ENCODE measurements at places on chromosomes 13 and 19.

DNA sequence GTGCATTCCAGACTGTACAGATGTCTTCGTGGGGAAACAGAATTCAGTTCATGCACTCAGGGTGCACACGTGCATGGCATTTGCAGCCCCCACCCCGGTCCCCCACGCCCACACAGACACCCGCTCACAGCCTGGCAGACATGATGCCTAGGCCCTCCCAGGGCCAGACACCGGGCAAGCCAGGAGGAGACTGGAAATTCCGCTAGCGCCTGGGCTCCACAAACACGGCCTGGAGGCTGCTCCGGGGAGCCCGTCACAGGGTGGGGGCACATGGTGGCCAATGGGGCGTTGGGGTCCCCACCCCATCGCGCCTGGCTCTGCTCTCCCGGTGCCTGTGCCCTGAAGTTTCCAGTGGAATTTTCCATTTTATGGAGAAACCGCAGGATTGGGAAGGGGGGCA lies 3.6 kb downstream of the CILP2 start:
- H3K27me3 ChIP-seq = peaks cover 100% of the 10 kb centered on the region
- no peaks in the 10 kb centered on the region for H3K36me3 ChIP-seq
- H3K4me1 ChIP-seq = peaks cover 34% of the 10 kb centered on the region
- DNase-seq = no peak

DNA sequence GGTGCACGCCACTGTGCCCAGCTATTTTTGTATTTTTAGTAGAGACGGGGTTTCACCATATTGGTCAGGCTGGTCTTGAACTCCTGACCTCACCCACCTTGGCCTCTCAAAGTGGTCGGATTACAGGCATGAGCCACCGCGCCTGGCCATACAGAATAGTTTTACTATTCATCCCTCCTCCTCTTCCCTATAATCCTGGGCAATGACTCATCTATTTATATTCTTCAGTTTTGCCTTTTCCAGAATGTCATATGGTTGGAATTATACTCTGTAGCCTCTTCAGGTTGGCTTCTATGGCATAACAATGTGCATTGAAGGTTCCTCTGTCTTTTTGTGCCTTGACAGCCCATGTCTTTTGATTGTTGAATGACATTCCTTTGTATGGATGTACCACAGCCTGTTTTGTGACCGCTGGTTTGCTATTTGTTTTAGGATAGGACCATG lies 22.2 kb upstream of the LRP3 start:
- peaks cover 31% of the 10 kb centered on the region for H3K4me1 ChIP-seq
- H3K36me3 ChIP-seq = no peaks in the 10 kb centered on the region
- H3K4me3 ChIP-seq = no peak overlapping the region

GRCh38 chr19:2507109-2507508 lies 31.2 kb downstream of the GADD45B start:
- peaks cover 52% of the 10 kb centered on the region for H3K4me1 ChIP-seq
- H3K4me3 ChIP-seq = no peak overlapping the region
- H3K36me3 ChIP-seq = no peaks in the 10 kb centered on the region
- H3K27ac ChIP-seq = peak overlapping the region; percentile 48

GRCh38 chr19:17718947-17719711 lies at the start of gene MAP1S:
TSS of gene MAP1S (plus strand) at chr19:17719480. CDS start at chr19:17719503, 23 bp downstream.
- peak within 1 kb of the TSS; percentile 65 for H3K4me3 ChIP-seq
- no peak for DNase-seq
- H3K36me3 ChIP-seq = no peaks in the 10 kb centered on the region
- H3K27ac ChIP-seq = peak within 1 kb of the TSS; percentile 86
- H3K27me3 ChIP-seq = no peaks in the 10 kb centered on the region

- H3K27ac ChIP-seq = no peak overlapping the region
- H3K4me1 ChIP-seq = peaks cover 7% of the 10 kb centered on the region
- DNase-seq = no peak
- H3K36me3 ChIP-seq = no peaks in the 10 kb centered on the region
Measured at GRCh38 chr13:98312606-98313005, 135.5 kb upstream of the RNF113B start.

DNA sequence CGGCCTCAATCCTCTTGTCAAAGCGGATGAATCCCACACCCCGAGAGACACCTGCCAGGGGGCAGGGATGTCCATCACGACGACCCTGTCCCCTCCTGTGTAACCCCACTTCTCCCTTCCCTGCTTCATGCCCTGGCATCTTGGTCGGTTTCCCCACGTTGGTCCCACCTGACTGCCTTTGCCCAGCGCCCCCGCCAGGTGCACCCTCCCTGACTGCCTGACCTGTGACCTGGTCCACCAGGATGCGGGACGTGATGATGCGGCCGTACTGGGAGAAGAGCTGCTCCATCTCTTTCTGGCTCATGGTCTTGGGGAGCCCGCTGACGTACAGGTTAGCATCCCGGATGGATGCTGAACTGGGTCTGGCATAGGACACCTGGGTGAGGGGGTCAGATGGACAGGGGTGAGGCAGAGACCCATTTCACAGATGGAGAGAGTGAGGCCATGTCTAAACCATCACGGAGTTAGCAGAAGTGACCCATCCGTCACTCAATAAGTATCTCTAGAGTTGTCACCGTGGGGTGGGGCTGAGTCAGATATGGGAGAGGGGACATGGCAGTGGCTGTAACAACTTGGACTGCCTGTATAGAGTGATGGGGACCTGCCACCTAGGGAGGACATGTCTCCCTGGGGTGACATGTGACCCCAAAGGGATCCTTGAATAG lies 22.5 kb downstream of the ELAVL3 start:
- no peaks in the 10 kb centered on the region for H3K36me3 ChIP-seq
- no peaks in the 10 kb centered on the region for H3K27me3 ChIP-seq
- H3K4me1 ChIP-seq = peaks cover 3% of the 10 kb centered on the region
- DNase-seq = no peak
- H3K4me3 ChIP-seq = no peak overlapping the region

DNA sequence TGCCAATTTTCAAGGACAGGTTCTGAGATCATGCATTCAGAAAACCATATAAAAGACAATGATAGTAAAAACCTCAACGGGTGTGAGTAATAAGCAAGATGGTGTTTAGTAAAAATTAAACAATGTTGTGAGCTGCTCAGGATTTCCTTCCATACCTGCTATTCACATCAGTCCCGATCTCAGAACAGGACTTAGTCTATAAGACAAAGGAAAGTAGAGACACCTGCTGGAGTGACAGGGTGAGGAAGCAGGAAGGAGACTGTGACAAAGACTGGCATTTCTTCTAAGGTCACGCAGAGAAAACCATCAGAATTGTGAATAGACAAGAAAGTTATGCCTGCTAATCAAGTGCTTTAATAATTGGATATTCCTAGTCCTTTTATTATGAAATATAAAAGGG lies 648.0 kb downstream of the DACH1 start:
- no peaks in the 10 kb centered on the region for H3K4me1 ChIP-seq
- H3K4me3 ChIP-seq = no peak overlapping the region
- H3K27ac ChIP-seq = no peak overlapping the region
- H3K27me3 ChIP-seq = no peaks in the 10 kb centered on the region
- DNase-seq = no peak

DNA sequence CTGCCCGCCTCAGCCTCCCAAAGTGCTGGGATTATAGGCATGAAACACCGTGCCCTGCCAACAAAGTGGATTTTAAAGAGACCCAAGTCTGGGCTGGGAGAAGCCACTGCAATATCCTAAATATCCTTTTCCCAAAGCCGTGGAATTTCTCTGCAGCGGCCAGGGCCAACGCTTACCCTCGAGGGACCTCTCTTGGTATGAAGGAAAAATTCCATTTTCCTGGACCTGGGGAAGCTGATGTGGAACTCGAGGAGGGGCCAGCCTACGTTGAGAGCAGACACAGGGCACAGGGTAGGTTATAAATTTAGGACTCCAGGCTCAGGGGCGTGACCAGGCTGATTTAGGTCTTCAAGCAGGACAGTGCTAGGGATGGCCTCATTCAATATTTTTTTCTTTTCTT lies 17.7 kb upstream of the UPF1 start:
- no peak overlapping the region for H3K4me3 ChIP-seq
- no peak overlapping the region for H3K27ac ChIP-seq
- DNase-seq = no peak
- peaks cover 13% of the 10 kb centered on the region for H3K4me1 ChIP-seq
- H3K36me3 ChIP-seq = no peaks in the 10 kb centered on the region
- no peaks in the 10 kb centered on the region for H3K27me3 ChIP-seq

DNA sequence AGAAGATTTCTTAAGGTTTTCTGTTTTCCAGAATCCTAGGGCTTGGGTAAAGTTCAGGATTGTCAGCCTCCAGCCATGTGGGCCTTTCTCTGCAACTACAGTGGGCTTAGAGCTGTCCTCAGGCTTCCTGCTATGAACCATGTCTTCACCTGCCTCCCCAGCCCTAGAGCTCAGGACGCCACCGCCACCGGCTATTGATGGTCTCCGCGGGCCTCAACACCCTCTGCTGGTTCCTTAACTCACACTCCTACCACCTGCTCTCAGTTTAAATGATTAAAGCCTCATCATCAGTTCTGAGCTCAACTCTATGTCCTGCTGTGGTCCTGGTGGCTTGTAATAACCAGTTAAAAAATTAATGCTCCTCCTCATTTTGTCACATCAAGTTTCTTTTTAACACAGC lies 221.0 kb downstream of the EFNB2 start:
- H3K4me1 ChIP-seq = no peaks in the 10 kb centered on the region
- no peak for DNase-seq
- H3K27ac ChIP-seq = no peak overlapping the region
- H3K4me3 ChIP-seq = no peak overlapping the region

DNA sequence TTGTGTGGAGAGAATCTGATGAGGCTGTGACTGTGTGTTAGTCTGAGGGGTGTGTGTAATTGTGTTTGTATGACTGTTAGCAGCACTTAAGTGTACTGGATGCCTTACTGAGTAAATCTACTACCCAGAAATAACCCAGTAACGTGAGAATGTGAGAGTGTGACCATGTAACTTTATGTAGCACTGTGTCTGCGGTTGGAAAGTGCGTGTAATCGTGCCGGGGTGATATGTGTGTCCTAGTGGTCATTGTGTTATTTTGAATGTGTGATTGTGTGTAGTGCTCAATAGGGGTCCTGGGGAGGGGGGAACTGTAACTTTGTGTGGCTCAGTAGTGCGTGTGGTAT lies 550 bp downstream of the ZNF383 start:
- no peaks in the 10 kb centered on the region for H3K27me3 ChIP-seq
- peak overlapping the region; percentile 79 for H3K4me3 ChIP-seq
- DNase-seq = no peak
- H3K36me3 ChIP-seq = peaks cover 41% of the 10 kb centered on the region
- H3K4me1 ChIP-seq = peaks cover 39% of the 10 kb centered on the region
- H3K27ac ChIP-seq = peak overlapping the region; percentile 93
